ENCODE measurements at places on chromosomes 6 and 20.

- no peak for DNase-seq
Observed at GRCh38 chr6:21998582-21998981, 298.3 kb downstream of the PRL start.

DNA sequence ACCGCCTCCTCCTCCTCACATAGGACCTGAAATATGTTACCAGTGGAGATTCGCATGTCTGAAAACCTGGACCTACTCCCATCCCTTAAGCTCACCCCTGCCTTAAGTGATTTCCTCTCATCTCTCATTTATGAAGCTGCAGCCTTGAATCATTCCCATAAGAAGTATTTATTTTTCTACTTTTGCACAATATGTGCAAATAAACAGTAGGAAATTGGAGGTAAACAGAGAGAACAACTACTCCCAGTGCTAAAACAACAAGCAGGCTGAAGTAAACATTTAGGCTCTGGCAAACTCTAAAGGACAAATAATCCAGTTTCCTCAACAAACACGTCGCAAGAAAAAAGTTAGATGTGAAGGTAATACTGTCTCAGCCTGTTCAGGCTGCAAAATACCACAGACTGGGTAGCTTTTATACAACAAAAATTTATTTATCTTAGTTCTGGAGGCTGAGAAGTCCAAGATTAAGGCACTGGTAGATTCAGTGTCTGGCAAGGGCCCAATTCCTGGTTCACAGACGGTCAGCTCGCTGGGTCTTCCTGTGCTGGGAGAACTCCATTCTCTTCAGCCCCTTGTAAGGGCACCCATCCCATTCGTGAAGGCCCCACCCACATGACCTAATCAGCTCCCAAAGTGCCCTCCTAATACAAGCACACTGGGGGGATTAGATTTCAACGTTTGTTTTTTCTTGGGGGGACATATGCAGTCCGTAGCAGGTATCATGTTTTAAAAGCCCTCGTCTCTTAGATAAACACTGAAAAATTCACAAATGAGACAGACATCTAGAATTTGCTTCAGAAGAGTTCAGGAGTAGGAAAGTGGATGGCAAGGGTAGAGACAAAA is 15.6 kb downstream of the SPATA2 start:
- DNase-seq, result no peak

DNA sequence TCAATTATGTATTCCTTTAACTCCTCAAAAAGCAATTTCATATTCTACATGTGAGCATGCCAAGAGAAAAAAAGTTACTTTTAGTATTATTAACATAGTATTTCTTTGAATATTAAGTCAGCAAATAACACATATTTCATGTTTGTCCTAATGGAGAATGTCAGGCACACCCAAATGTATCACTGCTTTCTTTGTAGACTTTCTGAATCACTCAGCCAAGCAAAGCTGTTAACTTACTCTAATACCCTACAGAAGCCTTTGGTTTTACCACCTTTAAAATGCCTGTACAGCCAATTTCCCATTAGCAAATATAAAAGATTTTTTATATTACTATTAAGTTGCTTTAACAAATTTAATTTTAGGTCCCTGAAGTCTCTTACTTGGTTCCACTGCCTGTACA is 23.8 kb downstream of the FRK start:
- DNase-seq, result no peak

DNA sequence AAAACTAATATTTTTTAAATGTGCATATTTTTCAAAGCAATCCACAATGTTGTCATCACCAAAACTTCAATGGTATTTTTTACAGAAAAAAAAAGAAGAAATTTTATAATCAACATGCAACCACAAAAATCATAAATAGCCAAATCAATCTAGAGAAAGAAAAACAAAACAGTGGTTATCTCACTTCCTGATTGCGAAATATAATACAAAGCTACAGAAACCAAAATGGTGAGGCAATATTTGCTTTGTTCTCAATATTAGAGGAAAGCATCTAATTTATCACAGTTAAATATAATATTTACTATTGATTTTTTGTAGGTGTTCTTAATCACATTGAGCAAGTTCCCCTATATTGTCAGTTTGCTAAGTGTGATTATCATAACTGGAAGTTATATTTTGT is 720.7 kb upstream of the ADGRB3 start:
- no peak for DNase-seq

DNA sequence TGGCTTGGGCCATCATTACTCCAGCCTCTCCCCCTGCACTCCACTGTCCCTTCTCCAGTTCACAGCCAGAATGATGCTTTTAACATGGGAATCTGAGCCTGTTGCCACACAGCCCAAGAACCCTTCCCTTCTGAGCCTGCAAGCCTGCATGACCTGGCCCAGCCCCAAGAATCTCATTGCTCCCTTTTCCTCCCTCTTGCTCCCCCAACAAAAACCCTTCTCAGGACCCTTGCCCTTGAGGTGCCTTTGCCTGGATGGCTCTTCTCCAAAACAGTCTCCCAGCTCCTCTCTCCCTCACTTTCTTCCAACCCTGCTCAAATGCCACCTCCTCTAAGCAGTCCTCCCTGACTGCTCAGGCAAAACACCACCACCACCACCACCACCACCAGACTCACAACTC is 157.2 kb downstream of the ANKRD60 start:
- DNase-seq, result no peak

All from activated CD8-positive, alpha-beta memory T cell treated with anti-CD3 and anti-CD28 coated beads for 1 hour (primary cell).